ENCODE measurements at places on chromosomes 16 and 17. TPM values are rescaled to one million over a fixed set of nuclear protein-coding genes. Genes with fewer than 3 reads are reported as not detected.

DNA sequence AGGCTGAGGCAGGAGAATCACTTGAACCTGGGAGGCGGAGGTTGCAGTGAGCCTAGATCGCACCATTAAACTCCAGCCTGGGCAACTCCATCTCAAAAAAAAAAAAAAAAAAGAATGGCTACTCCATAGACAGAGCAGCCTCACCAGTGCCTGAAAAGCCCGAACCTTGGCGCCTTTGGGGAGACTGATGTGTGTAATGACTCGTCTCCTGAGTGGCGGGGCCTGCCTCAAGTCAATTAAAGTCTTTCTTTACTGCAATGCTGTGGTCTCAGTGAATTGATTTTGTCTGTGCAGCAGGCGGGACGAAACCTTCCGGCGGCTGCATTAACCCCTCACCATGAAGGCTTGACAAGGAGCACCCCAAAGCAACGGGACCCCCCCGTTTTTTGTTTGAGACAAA lies 3.5 kb upstream of the UQCC4 start:
- DNase-seq: no peak

DNA sequence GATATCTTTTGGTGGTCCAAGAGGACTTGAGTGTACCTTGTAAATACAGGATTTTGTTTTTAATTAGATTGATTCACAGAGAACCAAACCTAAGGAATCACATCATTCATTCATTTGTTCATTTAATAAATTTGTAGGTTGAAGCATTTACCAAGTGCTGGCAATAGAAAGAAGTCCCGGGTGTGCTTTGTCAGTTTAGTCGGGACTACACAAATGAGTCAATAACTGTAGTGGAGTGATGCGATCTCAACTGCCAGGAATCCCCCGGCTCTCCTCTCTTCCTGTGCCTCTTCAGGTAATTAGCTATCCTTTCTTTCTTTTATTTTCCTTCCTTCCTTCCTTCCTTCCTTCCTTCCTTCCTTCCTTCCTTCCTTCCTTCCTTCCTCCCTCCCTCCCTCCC lies 1.4 kb upstream of the WWOX start:
- DNase-seq: no peak

DNA sequence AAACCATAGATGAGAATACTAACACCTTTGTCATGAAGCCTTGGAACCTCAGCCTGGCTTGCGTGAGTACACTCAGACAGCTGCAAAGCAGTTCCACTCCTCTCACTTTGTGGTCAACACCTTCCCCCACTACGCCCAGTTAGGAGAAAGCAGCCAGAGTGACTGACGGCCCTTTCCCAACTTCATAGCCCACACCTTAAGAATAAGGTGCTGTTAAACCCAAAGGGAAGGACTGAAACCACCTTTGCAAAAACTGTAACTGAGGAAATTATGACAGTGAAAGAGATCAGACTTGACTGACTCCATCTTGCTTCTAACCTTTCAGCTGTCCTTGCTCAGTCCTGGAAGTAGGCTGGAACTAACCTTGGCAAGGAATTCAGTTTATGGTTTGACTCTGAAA lies 13.7 kb downstream of the N4BP1 start:
- no peak for DNase-seq

DNA sequence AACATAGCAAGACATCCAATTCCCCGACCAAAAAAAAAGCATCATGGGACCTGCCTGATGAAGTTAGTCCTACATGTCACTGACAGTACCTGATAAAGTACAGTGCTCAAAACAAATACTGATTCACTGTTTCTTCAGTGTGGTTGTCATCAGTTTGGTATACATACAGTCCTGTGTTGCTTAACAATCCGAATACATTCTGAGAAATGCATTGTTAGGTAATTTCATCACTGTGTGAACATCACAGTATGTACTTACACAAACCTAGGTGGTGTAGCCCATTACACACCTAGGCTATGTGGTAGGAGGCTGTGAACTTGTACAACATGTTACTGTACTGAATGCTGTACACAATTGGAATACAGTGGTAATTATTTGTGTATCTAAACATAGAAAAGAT lies 19.0 kb upstream of the FA2H start:
- no peak for DNase-seq

DNA sequence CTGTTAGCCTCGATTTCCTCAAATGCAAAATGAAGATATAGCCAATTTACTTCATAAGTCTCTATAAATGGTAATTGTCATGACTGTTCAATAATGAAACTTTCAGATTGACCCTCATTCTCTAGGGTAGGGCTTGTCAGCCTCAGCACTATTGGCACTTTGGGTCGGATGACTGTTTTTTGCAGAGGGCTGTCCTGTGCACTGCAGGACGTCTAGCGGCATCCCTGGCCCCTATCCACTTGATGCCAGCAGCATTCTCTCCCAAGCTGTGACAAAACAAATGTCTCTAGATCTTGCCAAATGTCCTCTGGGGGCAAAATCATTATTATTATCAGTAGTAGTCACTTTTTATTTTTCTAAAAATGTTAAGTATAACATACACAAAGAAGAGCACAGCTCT lies 24.6 kb downstream of the CDH11 start:
- no peak for DNase-seq

GRCh38 chr16:67928147-67928546 lies 3.5 kb downstream of the CTRL start:
- DNase-seq: no peak

DNA sequence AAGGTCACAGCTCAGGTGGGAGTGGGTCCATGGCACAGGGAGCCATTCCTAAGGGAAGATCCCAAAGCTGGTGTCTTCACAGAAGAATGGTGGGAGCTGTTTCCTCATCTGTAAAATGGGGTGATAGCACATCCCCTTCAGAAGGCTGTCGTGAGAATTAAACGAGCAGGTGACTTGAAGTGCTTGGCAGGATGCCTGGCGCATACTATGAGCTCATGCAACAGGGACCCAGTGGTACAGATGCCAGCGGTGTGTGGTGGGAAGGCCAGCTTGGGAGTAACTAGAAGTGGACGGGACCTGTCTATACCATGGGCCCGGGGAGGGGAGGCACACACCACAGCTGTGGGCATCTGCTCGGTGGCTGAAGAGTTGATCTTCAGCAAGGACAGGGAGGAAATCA lies 189.3 kb upstream of the TNRC6C start:
- peak; percentile 58 for DNase-seq

GRCh38 chr16:23556881-23557778 lies at the start of the genes EARS2 and UBFD1:
TSS of gene EARS2 (minus strand) at chr16:23557350. CDS start at chr16:23557343, 7 bp downstream.
TSS of gene UBFD1 (plus strand) at chr16:23557727. CDS start at chr16:23557743, 16 bp downstream.
- peak; percentile 97 for DNase-seq

DNA sequence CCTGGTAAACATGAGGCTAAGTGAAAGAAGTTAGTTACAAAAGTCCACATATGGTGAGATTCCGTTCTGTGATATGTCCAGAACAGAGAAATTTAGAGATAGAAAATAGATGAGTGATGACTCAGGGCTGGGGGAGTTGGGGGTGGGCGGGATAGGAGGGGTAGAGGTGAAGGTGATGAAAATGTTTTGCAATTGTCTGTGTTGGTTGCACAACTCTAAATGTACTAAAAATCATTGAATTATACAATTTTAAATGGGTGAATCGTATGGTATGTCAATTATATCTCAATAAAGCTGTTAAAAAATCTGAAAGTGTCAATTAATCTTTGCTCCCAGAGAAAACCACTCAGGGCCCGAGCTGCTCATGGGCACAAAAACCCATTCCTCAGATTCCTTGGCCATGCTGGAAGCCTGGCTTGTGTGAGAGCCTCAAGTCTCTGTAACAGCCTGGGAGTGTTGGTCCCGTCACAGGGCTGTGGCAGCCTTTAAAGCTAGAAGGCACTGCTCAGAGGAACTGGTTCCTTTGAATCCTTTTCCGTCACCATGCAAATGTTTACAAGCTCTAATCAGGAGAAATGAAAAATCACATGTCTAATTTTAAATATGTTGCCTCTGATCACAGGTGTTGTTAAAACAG lies 225.3 kb downstream of the WWOX start:
- DNase-seq: no peak

Gene RNF43
- 0.57 TPM for total RNA-seq

Gene CCDC154
- not detected for total RNA-seq

Gene CHTF8
- 46.9 TPM for total RNA-seq

Gene TBC1D3C
- total RNA-seq: 0.69 TPM

Gene ATAD5
- 11.0 TPM for total RNA-seq

Gene ARRB2
- 16.4 TPM for total RNA-seq

Gene TMEM238L
- not detected for total RNA-seq
